ENCODE measurements at places on chromosomes 13 and 19.

DNA sequence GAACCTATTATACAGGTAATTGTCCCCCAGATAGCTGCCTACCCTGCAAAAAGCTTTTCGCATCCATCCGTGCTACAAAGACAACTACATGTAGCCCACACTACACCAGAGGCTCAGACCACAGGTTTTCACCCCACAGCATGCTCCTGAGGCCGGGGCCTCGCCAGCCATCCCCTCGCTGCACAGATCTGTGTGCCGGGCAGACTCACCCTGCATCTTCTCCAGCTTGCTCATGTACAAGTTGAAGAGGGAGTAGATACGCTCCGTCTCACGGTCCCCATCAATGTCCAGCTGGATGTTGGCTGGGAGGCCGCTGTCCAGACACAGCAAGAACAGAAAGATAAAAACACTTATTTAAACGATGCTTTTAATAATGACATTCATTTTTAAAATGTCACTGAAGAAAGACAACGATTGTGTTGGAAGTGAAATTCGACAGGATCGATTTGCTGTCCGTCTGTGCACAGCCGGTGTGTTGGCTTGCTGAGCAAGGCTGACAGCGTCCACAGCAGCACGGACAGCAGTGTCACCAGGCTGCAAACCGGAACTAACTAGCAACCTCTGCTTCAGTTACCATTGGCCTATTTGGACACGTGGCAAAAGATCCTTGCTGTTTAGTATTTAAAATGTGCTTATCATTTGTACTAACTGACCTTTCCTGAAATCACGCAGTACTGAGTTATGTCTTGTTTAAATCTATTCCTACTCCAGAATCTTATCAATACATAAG, 18.6 kb upstream of the C13orf46 start:
- DNase-seq, result no peak

GRCh38 chr13:71624653-71625600, 242.1 kb downstream of the DACH1 start:
- no peak for DNase-seq

DNA sequence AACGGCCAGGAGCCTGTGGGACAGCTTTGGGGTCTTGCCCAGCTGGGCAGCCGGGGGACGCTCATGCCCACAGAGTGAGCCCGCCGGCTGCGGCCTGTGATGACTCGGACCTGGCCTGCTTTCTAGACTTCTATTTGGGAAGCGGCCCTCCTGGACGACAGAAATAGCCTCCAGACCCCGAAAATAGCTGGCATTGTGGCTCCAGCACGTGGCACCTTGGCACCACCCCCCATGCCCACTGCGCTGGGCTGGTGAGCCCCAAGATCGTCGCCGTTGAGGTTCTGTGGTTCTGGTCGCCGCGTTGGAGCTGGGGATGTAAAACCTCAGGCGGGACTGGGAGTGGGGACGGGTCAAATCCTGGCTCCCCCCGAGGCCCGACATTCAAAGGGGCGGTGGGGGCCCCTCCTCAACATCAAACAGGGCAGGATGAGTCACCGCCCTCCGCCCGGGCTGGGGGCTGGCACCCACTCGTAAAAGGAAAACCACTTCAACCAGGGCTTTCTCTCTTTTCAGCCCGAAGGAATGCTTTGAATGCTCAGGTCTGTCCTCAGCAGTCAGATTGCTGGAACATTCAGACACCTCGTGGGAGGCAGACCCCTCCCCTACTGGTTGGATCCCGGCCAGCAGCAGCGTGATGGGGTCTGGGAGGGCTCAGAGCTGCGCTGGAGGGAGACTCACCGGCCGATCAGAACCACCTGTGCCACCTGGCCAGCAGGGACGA, 42.1 kb downstream of the GADD45B start:
- no peak for DNase-seq

DNA sequence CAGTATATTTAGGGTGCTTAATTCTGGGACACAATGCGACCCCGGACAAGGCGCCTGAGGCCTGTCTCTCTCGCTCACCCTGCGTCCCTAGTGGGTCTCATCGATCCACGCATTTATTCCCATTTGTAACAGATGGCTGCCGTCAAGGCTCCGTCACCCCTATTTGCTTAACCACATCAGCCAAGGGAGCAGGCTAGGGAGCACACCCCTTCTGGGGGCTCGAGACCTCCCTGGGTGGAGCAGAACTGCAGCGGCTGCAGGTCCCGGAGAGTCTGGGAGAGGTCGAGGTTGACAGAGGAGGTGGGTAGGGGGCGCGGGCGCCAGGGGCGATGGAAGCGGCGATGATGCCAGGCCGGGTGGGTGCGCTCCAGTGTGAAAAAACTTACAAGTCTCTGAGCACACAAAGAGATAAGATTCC, 507 bp downstream of the ALG5 start:
- DNase-seq, result no peak

GRCh38 chr13:25771641-25772478, 280.0 kb downstream of the SHISA2 start:
- DNase-seq, result no peak

DNA sequence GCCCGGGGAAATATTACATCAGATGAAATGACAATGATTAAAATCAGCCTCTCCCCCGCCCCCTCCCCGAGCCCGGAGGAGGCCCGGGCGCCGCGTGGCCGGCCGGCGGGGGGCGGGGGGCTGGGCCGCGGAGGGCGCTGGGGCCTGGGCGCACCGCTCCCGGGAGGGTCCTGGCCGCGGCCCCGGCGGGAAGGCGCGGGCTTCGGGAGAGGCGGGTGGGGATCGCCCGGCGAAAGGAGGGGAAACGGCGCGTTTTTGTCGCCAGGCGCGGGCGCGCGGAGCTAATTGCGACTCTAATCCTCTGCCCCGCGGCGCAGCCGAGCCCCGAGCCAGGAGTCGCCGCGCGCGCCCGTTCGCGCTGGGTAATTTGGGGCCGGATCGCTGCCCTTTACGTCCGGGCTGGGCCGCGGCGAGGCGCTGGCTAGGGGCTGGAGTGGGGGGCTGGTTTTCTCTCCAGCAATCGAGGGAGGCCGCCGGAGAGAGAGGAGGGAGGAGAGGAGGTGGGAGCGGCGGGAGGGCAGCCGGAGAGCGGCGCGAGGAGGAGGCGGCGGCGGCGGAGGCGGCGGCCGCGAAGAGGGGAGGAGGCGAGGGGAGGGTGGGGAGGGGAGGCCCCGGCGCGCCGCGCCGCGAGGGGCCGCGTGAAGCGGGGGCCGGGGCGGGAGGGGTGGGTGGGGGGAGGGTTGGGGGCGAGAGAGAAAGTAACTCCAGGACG, at the start of gene KCTD15:
Gene KCTD15, plus strand, starts transcription at position 707 of the 712 bp plus-strand sequence. CDS start 3,585 bp downstream, outside the sequence.
- DNase-seq, result no peak

- DNase-seq, result no peak
These were observed 2.9 kb downstream of the HTR2A start for GRCh38 chr13:46893798-46894560.

DNA sequence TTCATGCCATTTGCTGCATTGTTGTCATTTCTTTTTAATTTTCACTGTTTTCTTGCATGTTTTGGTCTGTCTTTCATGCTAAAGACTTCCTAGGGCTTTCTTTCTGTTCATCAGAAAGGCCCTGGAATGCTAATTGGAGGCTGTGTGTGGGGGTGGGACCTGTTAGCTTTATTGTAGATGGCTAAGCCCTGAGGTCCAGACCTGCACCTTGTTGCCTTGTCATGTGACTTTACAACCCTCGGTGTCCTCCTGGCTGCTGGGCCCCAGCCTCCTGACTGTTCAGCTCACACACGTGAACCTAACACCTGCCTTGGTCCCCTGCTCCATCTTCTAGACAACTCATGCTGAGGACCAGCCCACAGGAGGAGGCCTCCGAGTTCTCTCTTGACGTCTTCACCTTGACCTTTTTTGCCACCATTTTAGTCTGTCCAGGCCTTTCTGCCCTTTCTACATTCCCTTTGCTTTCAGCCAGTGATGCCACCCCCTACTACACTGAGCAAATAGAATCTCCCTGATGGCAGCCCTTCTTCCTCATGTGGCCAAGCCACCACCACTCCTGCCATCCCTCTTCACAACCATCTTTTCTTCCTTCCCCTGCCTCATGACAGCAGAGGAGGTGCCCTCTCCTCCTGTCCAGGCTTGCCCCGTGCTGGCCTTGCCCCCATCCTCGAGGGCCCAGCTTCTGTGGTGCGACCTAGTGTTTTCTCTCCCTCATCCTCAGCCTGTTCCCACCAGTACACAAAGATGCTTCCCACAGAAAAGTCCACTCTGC, 41.4 kb upstream of the GPI start:
- no peak for DNase-seq

DNA sequence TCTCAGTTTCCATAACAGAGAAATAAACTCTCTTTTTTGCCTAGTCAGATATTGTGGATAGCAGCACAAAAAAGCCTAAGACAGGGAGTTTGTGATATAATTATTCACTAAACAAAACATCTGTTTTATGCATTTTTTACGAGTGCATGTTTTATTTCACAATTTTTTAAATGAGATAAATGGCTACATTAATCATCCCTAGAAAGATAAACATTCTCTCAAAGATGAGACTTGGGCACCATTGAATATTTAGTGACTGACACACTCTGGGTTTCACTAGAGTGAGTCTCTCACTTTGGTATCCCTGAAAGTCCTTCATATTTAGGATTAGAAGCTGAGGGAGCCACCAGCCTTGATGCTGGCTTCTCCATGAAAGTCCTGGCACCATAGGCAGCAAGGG, 74.3 kb upstream of the LRCH1 start:
- DNase-seq, result no peak

DNA sequence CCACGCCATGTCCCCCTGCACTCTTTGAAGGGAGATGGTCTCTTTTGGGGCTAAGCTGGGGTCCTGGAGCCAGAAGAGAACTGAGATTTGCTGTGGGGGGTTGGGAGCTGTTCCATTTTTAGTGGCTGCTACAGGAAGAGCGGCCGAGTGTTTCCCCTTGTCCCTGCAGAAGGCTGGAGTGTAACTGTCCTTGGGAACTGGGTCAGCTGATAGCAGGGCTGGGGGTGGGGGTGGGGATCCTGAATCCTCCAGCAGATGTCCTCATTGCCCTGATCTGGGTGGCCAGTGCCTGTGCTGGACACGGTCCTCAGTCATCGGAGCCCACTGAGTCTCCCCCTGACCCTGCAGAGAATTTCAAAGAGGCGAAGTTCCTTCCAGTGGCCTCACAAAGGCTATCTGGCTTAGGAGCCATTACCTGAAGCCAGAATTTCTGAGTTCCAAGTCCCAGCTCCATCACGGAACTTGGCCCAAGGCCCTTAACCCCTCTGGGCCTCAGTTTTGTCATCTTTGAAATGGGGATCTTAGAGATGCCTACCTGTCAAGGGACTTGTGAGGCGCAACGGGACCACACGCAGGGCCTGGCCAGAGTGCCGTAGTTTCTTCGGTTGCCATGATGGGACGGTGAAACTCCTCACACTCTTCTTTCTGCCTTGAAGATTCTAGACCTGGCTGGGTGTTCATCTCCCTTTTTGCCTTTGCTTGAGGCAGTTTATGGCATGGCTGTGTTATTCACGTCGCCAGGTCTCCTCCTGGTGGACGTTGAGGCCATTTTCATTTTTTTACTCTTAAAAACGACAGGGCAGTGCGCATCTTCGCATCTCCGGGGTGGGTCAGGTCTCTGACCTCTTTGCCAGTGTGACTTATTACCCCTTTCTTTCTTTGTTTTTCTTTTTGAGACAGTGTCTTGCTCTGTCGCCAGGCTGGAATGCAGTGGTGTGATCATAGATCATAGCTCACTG, 51.9 kb downstream of the DNM2 start:
- DNase-seq, result no peak

DNA sequence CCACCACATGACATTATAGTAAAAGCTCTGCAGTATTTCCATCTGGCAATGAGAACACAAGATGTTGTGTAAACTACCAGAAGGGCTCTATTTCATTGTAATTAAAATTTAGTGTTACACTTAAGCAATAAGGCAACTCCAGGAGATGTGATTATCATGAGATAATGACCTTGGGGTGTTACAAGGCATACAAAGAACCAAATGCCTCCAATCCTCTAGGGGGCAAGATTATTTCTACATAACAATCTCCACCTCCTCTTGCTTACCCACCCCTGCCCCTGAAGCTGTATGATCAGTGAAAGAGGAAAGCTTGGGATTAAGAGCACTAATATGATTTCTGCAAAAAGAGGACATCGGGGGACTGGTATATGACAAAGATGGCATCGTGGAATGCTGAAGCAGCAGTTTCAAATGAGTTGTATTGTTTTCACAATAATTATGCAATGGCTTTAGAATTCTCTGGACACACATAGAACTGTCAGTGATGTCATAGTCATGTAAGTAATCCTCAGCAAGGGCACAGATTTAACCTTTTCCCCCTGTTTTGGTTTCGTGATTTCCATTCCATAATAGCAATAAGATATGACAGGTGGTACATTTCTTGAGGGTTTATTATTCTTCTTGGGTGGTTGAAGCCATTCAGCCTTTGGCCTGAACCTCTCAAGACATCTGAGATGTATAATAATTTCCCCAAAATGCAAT, 295.3 kb downstream of the MZT1 start:
- DNase-seq, result no peak

- no peak for DNase-seq
These were observed 49.2 kb downstream of the DIAPH3 start for GRCh38 chr13:60114499-60115028.

DNA sequence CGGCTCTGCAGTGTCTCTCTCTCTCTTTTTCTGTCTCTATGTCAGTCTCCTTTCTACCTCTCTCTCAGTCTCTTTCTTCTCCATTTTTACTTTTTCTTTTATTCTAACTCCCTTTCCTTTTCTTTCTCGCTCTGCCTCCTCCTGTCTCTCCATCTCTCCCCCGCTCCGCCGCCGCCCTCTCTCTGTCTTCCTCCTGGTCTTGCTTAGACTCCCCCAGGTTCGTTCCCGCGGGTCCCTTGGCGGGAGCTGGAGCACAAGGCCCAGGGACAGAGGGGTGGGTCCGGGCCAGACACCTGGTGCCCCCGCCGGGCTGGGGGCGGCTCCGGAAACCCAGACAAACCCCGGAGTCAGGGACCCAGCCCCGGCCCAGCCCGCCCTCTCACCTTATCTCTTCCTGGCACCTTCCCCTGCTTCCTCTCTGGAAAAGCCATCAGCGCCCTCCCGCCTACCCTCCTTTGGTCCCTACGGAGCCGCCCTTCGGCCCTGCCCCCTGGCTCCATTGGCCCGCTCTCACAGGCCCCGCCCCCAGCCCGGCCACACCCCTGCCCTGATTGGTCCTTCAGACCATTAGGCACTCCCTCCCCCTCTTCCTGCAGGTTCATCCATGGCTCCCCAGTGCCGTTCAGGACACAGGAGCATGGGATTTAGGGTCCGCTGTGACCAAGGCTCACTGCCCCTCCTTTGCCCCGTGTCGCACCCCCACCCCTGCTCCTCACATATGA, 15.4 kb upstream of the NOP53 start:
- DNase-seq, result no peak

- no peak for DNase-seq
These were observed 2.7 kb downstream of the SYDE1 start for GRCh38 chr19:15109768-15110417.

Measured in AG09319 (cell line).